Choroid plexus epithelial cell (primary cell): ENCODE measurements at places on chromosomes 1 and 21.
A peak's percentile ranks its signal among the peaks of the same experiment; 100 is the strongest.

DNA sequence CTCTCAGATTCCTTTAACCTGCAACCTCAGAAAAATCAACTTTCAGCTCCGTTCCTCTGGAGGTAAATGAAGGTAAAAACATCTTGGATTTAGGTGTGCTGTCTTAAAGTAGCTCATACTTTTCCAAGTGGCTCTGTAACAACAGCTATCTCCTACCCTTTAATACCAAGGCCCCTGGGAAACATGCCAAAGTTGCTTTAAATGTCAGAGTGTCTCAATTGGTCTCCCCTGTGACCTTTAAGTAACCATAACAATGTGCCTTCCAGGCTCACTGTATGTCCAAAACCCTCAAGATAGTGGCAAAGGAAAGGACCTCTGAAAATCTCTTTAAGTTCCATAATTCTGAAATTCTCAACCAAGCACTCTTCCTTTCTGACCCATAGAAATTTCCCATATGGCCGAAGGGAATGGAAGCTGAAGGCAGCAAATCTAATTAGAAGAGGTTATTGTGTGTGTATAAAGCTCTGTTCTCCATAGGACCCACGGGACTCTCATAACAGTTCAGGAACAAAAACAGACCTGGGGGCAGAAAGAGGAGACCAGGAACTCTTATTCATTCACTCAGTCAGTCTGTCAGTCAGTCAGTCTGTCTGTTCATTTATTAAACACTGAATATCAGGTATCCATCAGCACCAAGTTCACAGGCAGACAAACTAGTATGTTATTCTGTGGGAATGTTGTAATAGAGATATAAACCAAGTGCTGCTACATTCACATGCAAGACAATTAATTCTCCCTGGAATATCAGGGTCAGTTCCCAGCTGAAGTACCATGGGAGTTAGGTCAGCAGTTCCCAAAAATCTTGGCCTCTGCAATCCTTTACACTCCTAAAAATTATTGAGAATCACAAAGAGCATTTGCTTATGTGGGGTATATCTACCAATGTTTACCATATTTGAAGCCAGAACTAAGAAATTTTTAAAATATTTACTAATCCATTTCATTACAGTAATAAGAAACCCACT, 19.1 kb downstream of the ASTN1 start:
- no peak for DNase-seq

DNA sequence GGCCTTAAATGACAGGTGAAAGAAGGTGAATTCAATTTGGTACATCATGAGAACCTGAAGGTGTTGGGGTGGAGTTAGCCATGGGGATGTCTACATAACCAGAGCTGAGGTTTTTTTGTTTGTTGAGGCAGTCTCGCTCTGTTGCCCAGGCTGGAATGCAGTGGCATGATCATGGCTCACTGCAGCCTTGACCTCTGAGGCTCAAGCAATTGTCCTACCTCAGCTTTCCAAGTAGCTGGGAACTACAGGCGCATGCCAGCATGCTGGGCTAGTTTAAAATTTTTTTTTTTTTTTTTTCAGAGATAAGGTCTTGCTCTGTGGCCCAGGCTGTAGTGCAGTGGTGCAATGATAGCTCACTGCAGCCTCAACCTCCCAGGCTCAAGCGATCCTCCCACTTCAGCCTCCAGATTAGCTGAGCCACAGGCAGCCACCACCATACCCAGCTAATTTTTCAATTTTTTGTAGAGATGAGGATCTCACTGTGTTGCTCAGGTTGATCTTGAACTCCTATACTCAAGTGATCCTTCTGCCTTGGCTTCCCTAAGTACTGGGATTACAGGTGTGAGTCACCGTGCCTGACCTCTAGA, 1.9 kb upstream of the MPZ start:
- no peak for DNase-seq

DNA sequence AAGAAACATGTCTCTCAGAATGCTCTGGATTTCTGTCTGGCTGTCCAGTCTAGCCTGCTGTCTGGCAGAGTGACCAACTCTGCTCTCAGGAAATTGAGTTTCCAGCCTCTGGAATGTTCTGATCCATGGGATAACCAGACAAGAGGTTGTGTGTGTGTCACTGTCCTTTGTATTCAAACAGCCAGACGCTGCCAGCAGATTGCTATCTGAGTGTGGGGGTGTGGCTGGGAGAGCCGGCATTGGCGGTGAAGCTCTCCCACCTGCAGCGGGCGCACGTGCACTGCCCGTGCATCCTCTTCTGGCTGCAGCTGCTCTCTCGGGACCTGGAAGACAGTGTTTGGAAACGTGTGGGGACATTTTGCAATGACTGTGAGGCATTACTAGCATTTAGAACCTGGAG, 26.1 kb downstream of the PKP1 start:
- peak; percentile 14 for DNase-seq

DNA sequence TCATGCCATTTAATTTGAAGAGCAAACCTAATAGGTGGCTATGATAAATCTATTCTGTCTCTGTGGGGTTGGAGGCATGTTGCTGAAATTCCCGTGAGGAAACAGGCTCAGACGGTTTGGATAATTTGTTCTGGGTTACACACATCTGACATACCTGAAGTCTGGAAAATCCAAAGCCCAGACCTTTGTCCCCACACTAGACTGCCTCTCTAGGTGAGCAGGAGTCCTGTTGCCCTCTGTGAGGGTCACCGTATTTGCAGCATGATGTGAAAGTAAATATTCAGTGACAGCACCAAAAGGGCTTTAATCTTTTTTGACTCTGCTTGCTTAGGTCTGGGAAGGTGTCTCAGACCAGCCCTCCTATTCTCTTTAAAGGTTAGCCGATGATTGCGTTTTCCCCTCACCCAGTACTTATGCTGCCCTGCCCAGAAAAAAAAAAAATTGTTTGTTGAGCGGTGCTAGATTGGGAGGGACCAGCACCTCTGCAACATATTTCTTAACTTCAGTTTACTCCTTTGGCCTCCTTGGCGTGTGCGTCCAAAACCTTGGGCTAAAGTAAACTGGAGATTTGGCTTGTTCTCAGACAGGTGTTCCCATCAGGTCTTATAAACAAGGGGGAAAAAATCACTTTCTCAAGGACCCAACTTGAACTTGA, 67.0 kb downstream of the CACHD1 start:
- no peak for DNase-seq

DNA sequence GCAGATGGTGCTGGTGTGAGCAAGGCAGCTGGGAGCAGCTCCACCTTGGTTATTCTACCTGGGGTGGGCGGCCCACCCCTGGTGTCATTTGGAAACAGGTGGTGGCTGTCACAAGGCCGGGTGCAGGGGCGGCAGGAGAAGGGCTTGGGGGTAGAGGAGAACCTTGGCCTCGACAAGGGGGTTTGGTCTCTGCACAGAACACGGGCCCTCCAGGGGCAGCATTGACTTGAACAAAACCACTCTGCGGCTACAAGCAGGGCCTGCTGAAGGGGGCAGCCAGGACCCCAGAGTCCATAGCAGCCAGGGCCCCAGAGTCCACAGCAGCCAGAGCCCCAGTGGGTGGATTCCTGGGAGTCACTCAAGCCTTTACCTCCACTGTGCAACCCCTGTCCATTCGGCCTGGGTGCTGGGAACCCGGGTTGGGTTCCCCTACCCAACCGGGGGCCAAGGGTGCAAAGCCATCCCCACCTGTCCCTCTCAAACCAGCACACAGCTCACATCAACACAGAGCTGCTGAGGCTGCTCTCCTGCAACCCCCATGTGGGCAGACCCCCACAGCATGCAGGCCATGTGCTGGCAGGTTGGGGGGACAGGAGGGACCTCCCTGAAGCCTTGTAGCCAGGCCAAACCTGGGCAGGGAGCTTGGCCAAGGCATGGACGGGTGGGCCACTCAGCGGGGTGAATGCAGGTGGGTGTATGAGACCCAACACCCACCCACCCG, 7.7 kb downstream of the TRIM11 start:
- DNase-seq = no peak
